Activated CD4-positive, alpha-beta T cell treated with anti-CD3 and anti-CD28 coated beads, Interleukin-2, amount 10 ng/mL, durations not matched to agents 7 days and 5 days (primary cell): ENCODE measurements at places on chromosomes 5 and 9.

DNA sequence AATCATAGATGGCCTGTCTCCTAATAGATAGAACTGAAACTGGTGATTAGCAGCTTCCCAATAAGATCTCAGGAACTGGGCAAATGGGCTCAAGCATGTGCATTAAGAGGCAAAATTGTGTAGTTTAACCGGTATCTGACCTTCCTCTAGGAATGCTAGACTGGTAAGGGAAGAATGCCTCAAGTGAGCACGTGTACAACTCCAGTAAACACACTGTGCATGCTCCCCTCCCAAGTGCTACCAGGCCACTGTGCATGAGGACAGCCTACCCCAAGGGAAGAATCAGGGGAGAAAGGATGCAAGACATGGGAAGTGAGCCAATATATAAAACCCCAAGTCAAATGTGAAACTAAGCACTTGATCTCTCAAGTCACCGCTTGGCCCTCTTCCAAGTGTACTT lies 1157.4 kb upstream of the CDH18 start:
- DNase-seq: no peak
- no peaks in the 10 kb centered on the region for H3K4me1 ChIP-seq
- no peak overlapping the region for H3K27ac ChIP-seq
- H3K4me3 ChIP-seq: no peak overlapping the region

DNA sequence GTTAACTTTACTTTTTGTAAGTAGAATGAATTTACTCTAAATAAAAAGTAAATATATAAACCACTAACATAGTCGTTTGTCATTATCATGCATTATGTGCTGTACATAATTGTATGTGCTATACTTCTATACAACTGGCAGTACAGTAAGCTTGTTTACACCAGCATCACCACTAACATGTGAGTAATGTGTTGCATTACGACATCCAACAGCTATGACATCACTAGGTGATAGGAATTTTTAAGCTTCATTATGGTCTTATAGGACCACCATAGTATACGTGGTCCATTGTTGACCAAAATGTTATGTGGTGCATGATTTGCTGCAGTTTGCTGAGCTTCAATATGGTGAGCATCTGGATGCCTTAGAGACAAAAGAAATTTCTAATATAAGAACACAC lies 819.1 kb upstream of the GRAMD2B start:
- no peaks in the 10 kb centered on the region for H3K36me3 ChIP-seq
- no peak overlapping the region for H3K4me3 ChIP-seq
- no peaks in the 10 kb centered on the region for H3K4me1 ChIP-seq
- no peak for DNase-seq
- H3K27me3 ChIP-seq: no peaks in the 10 kb centered on the region
- H3K27ac ChIP-seq: no peak overlapping the region

- DNase-seq: no peak
- peaks cover 2% of the 10 kb centered on the region for H3K4me1 ChIP-seq
- no peaks in the 10 kb centered on the region for H3K36me3 ChIP-seq
- no peak overlapping the region for H3K4me3 ChIP-seq
Measured at GRCh38 chr9:14272927-14273528, 40.9 kb downstream of the NFIB start.

- H3K4me3 ChIP-seq: no peak overlapping the region
- DNase-seq: no peak
- H3K27me3 ChIP-seq: peaks cover 25% of the 10 kb centered on the region
Measured at GRCh38 chr5:170393958-170394357, 4.8 kb upstream of the KCNMB1 start.

- H3K4me3 ChIP-seq: no peak overlapping the region
- H3K27ac ChIP-seq: no peak overlapping the region
- peaks cover 4% of the 10 kb centered on the region for H3K27me3 ChIP-seq
- H3K36me3 ChIP-seq: no peaks in the 10 kb centered on the region
- H3K4me1 ChIP-seq: no peaks in the 10 kb centered on the region
- DNase-seq: no peak
Measured at GRCh38 chr5:2170761-2171160, 288.0 kb upstream of the IRX4 start.

- H3K4me3 ChIP-seq: no peak overlapping the region
- no peak for DNase-seq
- H3K27me3 ChIP-seq: no peaks in the 10 kb centered on the region
- no peak overlapping the region for H3K27ac ChIP-seq
- no peaks in the 10 kb centered on the region for H3K36me3 ChIP-seq
Measured at GRCh38 chr5:84585218-84585617, 200.5 kb upstream of the EDIL3 start.
